Esophagus squamous epithelium (tissue), 5 donors: ENCODE measurements at places on chromosomes 12 and 14.

DNA sequence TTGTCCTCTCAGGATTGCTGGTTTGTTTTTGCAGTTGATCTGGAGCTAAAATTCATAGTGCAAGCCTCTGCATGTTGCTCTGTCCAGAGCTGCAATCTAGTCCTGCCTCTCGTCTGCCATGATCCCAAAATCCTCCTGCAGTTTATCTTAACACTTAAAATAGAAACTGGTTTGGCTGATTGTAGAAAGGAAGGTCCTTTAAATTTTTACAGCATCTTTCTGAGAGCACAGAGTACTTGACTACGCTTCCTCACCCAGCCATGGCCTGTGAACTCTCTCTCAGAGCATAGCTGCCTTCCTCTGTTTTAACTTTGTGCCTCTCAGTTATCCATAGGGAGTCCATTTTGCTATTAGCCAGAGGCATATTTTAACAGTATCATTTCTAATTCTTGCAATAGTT lies 877.1 kb downstream of the C12orf50 start:
- no peaks in the 10 kb centered on the region for H3K27me3 ChIP-seq
- no peaks in the 10 kb centered on the region for H3K36me3 ChIP-seq
- peaks cover 5% of the 10 kb centered on the region for H3K4me1 ChIP-seq
- peak overlapping the region; percentile 84 for H3K27ac ChIP-seq
- DNase-seq: no peak

DNA sequence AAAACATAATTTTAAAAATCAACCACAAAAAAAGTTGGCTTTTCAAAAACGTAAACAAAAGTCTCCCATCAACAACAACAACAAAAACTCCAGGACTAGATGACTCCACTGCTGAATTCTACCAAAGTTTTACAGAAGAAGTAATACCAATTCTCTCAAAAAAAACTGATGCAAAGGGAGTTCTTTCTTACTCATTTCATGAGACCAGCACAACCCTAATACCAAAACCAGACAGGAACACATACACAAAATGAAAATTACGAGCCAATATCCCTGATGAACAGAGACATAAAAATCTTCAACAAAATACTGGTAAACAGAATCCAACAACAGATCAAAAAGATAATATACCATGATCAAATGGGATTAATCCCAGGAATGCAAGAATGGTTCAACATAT lies 147.3 kb downstream of the BTG1 start:
- no peak for DNase-seq
- no peak overlapping the region for H3K4me3 ChIP-seq
- H3K27me3 ChIP-seq: no peaks in the 10 kb centered on the region
- no peak overlapping the region for H3K27ac ChIP-seq
- no peaks in the 10 kb centered on the region for H3K4me1 ChIP-seq
- H3K36me3 ChIP-seq: no peaks in the 10 kb centered on the region

DNA sequence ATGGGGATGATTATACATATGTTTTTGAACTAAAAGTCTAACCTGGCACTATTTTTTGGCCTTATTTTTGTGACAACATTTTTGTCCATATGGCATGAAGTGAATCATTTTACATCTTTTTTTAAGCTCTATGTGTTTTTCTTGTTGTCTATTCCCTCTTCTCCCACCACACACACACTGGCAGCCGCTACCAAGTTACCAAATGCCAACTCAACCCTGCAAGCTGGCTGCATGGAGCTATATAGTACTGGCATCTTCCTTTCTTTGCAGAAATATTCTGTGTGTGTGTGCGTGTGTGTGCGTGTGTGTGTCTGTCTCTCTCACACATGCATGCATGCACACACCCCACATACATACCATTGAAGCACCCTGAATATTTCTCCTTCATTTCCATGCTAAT lies 278.9 kb upstream of the SOX5 start:
- no peak for DNase-seq
- no peak overlapping the region for H3K4me3 ChIP-seq
- no peaks in the 10 kb centered on the region for H3K36me3 ChIP-seq
- H3K27me3 ChIP-seq: no peaks in the 10 kb centered on the region

- no peak overlapping the region for H3K27ac ChIP-seq
- no peak overlapping the region for H3K4me3 ChIP-seq
- H3K4me1 ChIP-seq: no peaks in the 10 kb centered on the region
- no peak for DNase-seq
- H3K27me3 ChIP-seq: no peaks in the 10 kb centered on the region
These were observed 54.8 kb upstream of the C14orf180 start for GRCh38 chr14:104524726-104525125.

GRCh38 chr12:94806617-94807016 lies 156.3 kb upstream of the TMCC3 start:
- H3K27me3 ChIP-seq: no peaks in the 10 kb centered on the region
- no peak overlapping the region for H3K27ac ChIP-seq
- DNase-seq: no peak
- H3K36me3 ChIP-seq: no peaks in the 10 kb centered on the region
- no peak overlapping the region for H3K4me3 ChIP-seq
- H3K4me1 ChIP-seq: no peaks in the 10 kb centered on the region

DNA sequence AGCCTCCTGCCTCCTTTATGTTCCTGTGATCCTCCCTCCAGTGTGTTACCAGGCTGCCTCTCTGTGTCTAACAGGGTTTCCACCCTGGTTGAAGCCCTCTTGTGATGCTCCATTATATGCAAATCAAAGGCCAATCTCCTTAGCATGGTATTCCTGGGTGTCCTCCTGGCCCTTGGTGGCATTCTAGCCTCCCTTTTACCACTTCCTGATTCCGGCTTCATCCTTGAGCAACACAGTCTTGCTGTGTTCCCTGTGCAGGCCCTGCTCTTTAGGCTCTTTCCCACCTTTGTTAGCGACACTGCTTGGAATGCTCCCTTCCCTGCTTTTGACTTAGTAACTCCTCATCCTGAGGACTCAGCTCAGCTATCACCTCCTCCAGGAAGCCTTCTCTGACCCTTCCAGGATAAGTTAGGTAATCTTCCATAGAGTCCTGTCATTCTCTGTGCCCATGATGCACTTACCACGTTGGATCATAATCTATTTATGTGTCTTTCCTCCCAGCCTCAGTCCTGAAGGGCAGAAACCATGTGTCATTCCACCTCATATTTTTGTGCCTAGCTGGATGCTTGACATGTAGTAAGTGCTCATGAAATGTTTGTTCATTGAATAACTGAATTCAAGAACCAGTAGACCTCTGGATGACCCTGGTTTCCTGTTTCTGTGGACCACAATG lies 37.3 kb downstream of the PRKCH start:
- H3K36me3 ChIP-seq: no peaks in the 10 kb centered on the region
- no peak for DNase-seq
- peak overlapping the region; percentile 32 for H3K27ac ChIP-seq
- peaks cover 75% of the 10 kb centered on the region for H3K4me1 ChIP-seq

- H3K36me3 ChIP-seq: no peaks in the 10 kb centered on the region
- no peaks in the 10 kb centered on the region for H3K27me3 ChIP-seq
These were observed 101.9 kb downstream of the DACT1 start for GRCh38 chr14:58739674-58740073.
